GM13976 (cell line): ENCODE measurements at places on chromosomes 16 and 17.

DNA sequence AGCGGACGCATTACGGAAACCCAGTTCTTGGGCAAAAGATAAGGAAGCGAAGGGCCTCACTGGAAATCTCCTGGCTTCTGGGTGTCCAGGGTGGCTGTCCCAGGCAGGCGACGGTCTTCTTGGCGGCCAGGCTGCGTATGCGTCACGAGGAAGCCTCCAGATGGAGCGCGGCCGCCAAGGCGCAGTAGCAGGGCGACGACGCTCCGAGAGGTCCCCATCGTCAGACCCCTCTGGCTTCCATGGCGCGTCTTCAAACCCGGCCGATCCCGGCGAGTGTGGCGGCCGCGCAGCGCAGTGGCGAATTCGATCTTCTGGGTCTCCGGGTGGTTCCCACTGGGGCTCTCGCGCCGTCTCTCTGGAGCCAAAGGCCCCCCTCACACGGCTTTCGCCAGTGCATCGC lies 13.8 kb upstream of the ANKRD40CL start:
- no peak for DNase-seq

DNA sequence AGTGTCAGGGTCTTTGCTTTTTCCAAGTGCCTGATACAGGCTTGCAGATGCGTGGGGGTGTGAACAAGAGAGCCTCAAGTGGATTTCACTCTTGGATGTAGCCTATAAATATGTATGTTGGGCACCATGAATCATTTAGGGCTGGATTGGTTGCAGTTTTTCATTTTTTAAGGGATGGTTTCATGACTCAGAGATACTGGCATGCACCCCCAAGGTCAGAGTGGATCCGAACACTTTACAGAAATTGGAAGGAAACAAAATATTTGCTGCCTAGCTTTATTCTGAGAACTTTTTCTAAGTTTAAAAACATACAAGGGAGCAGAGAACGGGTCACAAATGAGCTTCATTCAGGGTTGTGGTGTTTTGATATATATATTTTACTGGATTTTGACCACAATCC lies 436.8 kb upstream of the ERCC4 start:
- DNase-seq = no peak

GRCh38 chr16:64251742-64252141 lies 870.1 kb downstream of the CDH11 start:
- no peak for DNase-seq

GRCh38 chr16:31696968-31697743 lies 169.5 kb downstream of the AHSP start:
- DNase-seq = no peak

DNA sequence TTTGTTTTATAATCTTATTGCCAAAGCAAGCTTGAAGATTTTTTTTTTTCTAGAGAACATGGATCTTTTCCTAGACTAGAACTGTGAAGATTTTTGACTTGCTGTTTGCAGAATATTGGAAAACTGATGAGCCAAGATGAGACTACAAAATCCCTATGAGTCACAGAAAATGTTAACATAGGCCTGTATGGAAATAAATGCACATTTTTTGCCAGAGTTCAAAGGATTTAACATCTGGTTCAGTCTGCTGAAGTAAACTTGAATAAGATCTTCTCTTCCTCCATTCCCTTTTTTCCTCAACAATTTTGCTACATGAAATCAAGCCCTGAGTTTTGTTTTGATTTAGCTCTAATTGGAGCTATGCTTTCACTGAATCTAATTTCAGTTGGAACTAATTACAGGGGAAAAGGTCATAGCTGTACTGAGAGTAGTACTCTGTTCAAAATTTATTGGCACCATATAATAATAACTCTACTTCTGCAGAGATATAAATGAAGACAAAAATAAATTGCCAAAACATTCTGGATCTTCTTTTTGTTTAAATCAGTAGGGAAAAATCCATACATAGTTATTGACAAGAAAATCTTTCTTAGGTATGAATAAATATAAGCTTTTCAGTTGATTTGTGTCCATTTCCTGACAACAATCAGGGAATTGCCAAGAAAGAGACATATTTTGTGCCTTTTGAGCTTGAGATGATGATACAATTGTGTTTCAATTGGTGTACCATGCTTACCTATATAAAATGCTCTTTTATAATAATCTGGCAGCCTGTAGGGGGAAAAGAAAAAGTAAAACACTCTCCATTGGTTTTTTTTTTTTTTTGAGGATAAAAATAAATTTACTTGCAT lies 387.5 kb upstream of the GOT2 start:
- no peak for DNase-seq

DNA sequence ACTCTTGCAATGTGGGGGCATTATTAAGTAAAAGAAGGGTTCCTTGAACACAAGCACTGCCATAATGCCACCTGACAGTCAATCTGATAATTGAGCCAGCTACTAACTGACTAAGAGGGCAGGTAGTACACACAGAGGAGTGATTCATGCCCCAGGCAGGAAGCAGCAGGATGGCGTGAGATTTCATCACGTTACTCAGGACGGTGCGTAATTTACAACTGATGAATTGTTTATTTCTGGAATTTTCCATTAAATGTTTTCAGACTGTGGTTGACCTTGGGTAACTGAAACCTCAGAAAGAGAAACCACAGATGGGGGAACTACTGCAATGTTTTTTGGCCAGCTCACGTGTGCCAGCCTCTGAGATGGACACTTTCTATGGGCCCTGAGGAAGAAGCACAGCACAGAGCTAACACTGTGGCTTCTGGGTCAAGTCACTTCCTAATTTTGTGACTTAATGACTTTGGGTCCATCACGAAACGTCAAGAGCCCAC lies 46.7 kb downstream of the C17orf67 start:
- no peak for DNase-seq

DNA sequence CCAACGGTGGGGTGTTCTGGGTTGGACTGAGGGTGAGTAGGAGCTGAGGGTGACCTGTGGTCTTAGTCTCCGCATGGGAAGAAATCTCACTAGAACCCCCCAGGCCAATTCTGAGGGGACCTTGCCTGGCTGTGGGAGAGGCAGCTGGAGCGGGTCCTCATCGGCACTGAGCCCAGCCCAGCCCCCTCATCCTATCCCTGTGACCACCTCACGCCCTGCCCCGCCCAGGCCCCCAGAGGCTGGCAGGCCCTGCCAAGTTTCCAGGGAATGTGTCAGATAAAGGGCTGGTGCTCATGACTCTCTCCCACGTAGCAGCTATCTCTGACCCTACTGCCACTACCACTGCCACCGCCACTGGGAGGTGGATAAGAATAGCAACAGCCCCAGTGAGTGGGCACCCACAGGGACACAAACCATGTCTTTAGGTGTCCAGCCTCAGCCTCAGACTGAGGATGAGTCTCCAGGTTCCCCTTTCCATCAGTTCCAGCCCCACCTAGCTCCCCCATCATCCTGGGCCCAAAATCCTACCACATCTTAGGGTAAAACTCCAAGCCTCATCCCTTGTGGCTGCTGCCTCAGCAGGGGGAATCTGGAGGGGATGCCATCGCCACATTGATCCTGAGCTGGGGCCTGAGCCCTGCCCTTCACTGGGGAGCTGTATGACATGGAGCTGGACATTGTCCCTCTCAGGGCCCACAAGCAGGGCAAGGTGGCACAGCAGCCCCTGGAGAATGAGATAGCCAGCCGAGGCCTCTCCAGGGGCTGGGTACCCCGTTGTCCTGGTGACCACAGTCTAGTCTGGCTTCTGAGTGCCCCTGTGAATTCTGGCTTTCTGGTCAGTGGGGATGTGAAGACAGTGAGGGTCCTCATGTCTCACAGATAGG lies 14.9 kb downstream of the CDH16 start:
- DNase-seq = no peak

- no peak for DNase-seq
Measured at GRCh38 chr16:4599545-4599944, 15.1 kb downstream of the UBALD1 start.

- DNase-seq = peak; percentile 27
Measured at GRCh38 chr17:60231234-60231633, 81.5 kb downstream of the CA4 start.

DNA sequence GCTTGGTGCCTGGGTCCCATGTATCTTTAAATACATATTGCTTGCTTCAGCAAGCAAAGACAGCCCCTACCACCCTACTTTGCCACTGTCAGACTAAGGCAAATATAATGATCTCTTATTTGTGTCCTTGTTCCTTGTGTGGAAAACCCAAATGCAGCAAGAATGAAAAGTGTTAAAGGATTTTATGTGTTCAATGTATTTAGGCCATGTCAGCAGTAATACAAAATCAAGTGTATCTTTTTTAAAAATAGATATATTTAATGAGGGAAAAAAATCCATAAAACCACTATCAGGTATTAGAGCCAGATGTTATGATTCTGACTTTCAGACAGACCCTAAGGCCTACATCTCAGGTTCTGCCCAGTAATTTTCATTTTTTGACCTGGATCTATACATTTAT lies 374.5 kb downstream of the SEC14L1 start:
- DNase-seq = no peak

DNA sequence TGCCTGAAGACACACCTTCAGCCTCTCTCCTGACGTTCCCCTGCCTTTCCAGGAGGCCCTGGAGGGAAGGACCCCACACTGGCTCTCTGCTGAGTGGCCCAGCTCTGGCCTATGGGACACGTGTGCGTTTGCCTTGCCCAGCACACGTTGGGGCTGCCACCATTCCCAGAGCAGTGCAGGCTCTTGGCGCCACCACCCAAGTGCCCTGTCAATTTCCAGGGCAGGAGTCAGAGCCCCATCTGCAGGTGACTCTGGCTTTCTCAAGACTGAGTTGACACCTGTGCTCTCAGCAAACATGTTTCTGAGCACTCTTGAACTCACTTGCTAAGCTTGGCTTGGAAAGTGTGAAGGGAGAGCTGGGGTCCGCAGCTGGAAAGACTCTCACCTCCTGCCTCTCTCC lies 4.7 kb upstream of the IRF8 start:
- DNase-seq = no peak

GRCh38 chr16:75921281-75921680 lies 195.0 kb upstream of the CPHXL start:
- no peak for DNase-seq

- DNase-seq = no peak
Measured at GRCh38 chr17:40074871-40075200, 12.1 kb downstream of the THRA start.

DNA sequence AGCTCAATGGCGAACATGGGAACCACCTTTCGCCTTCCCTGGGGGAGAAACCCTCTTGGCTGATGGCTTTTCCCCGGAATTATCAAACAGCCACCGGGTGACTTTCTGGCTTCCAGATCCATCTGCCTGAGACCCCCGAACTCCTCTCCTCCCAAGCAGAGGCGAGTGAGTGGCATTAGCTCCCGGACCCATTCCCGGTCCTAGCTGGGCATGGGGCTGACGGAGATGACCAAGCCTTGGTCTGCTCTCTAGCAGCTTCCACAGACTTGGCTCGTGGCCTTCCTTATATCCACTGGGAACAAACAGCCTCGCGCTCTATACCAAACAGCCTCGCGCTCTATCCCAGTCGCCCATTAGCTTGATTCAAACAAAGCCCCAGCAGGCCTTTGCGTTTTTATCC lies 62.4 kb downstream of the CCDC182 start:
- no peak for DNase-seq

DNA sequence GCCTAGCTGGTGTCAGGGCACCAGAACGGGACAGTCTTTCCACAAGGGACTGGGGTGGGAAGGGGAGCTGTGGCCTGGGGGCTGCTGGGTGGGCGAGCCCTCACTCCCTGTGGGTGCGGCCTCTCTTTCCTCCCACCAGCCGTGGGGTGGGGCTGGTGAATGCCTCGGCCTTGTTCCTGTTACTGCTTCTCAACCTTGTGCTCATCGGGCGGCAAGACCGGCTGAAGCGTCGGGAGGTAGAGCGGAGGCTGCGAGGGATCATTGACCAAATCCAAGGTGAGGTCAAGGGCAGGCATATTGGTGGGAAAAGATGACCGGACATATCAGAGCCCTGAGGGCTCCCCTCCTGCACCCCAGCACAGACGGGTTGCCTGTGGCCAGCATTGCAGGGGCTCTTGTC lies 29.2 kb downstream of the CASKIN2 start:
- DNase-seq = no peak

- no peak for DNase-seq
Measured at GRCh38 chr17:42642336-42642735, 16.7 kb upstream of the TUBG2 start.

GRCh38 chr17:50830352-50830751 lies 5.0 kb upstream of the WFIKKN2 start:
- no peak for DNase-seq
